ENCODE measurements at places on chromosomes 3 and 15.
A peak's percentile ranks its signal among the peaks of the same experiment; 100 is the strongest.

DNA sequence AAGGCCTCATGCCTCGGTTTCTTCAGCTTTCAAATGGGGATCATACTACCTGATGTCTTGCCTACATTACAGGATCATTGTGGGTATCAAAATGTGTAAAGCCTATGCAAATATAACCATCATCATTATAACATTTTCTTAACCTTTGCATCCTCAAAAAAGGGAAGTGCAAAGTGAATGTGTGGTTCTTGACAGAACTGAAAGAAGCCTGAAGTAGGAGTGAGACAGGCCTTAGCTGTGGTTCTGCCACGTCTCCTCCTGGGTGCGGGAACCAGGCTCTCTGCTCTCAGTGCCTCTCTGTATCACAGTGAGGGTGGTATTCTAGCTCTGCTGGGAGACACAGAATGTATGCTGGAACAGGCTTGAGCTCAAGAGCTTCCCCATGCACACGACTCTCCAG, 316.9 kb upstream of the ICE2 start:
- no peak for DNase-seq

DNA sequence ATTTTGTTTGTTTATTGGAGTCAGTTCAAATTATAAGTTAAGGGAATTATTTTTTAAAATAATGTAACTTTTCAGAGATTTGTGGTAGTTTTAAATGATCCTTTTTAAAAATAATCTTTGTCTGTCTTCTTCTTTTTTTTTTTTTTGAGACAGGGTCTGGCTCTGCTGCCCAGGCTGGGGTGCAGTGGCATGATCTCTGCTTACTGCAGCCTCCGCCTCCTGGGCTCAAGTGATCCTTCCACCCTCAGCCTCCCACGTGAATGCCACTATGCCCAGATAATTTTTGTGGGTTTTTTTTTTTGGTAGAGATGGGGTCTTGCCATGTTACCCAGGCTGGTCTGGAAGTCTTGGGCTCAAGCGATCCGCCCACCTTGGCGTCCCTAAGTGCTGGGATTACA, 12.6 kb downstream of the FNDC3B start:
- DNase-seq: no peak

GRCh38 chr15:60004009-60004845, at the start of gene FOXB1:
TSS of gene FOXB1 (plus strand) at chr15:60004311. CDS start at chr15:60004964, 653 bp downstream.
- no peak for DNase-seq

- no peak for DNase-seq
Measured at GRCh38 chr3:27677565-27677964, 44.6 kb downstream of the EOMES start.

DNA sequence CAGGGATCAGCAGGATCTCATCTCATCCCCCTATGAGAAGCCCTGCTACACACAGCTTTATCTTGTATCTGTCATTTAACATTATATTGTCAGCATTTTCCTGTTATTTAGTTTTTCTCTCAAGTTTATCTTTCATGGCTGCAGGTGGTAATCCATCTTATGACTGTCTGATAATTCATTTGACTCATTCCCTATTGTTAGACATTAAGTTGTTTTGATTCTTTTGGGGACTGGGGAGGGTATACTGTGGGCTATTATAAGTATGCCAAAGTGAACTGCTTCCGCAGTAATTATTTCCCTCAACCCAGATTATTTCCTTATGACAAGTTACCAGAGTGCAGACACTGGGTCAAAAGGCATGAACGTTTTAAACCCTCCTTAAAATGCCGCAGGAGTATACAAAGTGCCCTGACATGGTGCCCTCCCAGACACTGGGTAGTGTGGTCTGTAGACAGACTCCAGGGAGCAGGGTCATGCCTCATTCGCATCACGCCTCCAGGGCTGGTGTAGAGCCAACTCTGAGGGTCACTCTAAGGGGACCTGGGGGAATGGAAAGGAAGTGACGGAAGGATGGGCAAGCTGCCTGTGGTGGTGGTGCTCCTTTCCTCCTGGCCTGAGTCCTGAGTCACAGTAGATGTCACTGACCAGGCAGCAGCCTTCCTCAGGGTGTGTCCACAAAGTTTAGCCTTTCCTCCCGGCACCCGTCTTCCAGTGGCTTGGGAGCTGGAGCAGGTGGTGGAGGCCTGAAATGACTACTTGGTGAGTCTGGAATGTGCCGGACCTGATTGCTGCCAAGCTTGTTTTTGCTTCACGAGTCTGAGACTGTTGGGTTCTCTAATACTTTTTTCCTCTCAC, 11.6 kb downstream of the GPR160 start:
- DNase-seq: no peak

DNA sequence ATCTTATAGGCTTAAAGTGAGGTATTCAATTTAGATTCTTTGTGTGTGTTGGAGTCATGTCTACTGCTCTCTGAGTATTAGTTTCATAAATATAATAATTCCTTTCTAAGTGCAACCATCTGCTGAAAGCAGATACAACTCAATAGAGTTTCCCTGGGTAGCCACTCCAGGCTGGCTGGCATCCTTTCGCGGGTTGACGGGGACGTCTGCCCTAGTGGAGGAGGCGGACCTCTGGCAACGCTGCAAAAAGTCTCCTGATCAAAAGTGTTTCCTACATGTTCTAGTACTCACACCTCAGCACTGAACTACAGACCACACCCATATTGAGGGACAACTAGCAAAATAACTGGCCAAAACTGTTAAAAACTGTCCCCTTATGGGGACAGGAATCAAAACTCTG, 2.5 kb downstream of the MOBP start:
- no peak for DNase-seq

GRCh38 chr3:177196008-177196455, 1.2 kb downstream of the TBL1XR1 start:
- peak; percentile 8 for DNase-seq

Measured in T follicular helper cell (primary cell).